ENCODE measurements at places on chromosomes 1 and 21.

DNA sequence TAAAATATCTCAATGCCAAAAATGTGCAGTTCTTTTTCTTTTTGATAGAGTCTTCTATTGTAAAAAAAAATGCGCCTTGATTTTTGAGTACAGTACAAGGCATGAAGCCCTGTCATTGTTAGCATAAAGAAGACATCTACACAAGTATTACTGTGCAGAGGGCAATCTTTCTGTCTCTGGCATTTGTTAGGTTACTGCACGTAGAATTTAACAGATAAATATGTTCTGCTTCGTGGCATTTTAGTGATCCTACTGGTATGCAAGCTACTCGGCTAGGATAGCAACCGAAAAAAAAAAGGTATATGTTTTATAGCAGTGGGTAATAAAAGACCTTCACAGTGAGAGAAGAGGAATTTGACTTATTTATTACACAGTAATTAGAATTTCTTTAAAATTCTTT is 492.9 kb upstream of the ADGRL2 start:
- no peak for DNase-seq

DNA sequence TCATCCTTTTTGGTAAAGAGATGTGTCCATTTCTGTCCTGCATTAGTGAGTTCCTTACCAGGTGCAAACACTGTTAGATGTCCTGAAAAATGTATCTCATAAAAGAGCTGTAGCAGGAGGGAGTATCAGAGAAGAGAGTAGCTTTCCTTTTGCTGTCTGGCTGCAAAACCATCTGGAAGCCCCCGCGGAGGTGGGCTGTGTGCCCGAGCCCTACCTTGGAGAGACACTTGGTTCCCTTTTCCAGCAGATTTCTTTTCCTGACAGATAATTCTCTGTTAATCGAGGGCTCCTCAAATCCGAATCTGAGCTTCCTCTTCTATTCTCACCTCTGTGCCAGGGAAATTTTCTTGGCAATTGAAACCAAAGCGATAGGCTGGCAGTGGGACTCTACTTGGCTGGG is 53.0 kb downstream of the KIF26B start:
- DNase-seq = no peak

GRCh38 chr1:234476172-234476571 is 2.8 kb downstream of the TARBP1 start:
- no peak for DNase-seq

DNA sequence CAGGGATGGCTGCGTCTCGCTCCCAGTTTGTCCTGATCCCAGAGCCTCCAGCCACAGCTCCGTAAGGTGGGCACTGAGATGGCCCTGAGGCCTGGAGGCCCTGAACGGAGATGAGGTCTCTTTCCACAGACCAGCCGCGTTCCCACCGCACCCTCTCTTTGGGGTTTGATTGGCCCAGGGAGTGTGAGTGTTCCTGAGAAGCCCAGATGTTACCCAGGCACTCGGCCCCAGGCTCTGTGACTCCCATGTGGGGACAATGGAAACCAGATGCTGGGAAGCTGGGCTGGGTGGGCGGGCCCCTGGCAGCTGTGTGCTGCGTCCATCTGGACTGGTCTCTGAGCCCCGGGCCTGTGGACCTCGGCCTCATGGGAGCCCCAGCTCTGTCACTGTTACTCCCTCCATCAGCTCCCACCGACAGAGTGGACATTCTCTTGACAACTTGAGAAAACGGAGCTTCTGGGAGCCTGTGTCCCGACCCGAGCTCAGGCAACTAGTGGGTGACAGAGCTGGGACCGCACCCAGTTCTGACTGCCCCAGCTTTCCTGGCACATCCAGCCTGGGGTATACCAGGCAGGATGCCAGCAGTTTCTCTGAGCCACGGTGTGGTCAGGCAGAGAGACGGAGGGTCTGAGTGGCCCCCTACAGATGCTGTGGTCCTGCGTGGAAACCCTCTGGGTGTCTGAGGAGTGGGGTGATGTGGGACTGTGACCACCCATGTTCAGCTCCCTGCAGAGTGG is 9.8 kb upstream of the COL6A1 start:
- DNase-seq = no peak

DNA sequence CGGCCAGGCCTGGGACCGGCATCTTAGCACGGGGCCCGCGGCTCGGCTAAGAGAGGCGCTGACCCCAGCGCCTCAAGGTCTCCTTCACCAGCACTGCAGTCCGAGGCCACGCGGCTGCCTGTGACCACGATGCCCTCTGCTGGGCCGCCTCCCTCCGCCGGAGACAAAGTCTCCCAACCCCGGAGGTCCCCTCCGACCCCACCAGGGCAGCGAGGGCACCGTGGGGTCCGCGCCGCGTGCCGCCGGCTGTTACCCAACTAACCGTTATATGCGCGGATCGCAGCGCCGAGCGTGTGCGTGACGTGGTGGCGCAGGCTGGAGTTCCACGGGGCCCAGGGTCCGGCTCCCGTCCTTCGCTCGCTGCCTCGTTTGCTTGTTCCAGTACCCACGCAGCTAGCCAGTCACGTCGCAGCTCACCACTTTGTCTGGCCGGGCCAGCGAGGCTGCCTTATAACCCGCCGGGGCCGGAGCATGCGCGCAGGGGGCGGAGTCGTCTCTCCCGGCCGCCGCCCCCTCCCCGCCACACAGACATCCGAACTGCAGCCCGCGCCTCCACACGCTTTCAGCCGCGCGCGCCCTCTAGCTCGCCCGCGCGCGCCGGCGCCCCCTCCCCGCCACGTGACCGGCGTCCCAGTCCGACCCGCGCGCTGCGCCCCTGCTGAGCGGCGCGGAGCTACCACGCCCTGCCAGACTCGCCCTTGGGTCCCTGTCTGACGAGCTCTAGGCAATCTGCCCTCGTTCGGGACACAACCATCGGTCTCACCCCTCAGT is at the start of gene SLC16A1:
TSS of gene SLC16A1 (minus strand) at position 424 of the 771 bp plus-strand sequence. CDS start 26,888 bp downstream, outside the sequence.
- DNase-seq = peak; percentile 93

DNA sequence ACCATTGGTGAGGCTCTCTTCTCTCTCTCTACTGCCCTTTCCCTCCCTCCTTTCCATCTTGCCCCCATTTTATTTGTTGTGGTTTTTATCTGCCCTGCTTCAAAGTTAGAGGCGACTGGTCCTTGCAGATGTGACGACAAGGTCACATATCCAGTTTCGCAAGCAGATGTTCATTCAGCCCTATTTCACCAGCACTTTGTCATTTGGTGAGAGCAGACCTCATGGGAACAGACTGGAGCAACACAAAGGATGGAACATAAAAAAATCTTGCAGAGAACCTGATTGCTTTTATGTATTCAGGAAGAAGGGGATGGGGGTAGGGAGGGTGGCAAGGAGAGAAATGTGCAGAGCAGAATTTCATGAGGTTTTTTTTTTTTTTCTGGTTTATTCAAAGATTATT is 84.3 kb downstream of the ELAVL4 start:
- no peak for DNase-seq

GRCh38 chr1:109265741-109266330 is 16.5 kb downstream of the CELSR2 start:
- DNase-seq = no peak

DNA sequence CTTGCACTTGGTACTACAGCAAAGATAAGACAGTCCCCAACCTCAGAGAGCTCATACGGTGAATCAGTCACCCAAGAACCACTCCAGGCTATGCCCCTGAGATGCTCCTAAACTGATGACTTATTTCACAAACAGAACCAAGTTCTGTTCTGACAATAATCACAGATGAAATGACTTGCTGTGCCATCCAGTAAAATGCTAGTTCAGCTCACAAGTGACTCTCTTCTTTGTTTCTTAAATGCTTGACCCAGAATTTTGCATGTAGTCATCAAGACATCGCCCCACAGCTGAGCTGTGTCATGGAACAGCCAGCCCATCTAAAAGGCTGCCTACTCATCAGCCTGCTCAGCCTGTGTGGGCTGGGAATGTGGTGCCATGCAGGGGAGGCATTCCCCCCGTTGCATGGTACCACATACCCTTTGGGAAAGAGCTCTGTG is 6.1 kb upstream of the SLC19A2 start:
- no peak for DNase-seq

GRCh38 chr1:204104331-204105130 is 31.6 kb downstream of the SOX13 start:
- no peak for DNase-seq

DNA sequence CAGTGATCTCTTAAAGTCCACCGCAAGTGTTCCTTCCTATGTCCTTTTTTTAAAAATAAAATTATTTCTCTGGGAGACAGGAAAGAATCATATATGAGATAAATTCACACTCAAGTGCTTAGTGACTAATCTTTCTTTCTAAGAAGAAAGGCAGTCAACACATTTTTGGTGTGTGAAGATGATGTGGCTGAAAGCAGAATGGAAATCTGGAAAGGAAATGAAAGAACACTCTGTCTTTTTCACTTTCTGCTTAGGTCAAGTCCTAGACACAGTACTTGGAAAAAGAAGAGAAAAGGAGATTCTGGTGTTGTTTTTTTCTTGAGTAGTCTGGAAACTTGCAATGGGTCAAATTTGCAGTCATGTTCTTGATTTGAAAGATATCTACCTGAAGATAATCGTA is 45.5 kb upstream of the PRRX1 start:
- DNase-seq = no peak

DNA sequence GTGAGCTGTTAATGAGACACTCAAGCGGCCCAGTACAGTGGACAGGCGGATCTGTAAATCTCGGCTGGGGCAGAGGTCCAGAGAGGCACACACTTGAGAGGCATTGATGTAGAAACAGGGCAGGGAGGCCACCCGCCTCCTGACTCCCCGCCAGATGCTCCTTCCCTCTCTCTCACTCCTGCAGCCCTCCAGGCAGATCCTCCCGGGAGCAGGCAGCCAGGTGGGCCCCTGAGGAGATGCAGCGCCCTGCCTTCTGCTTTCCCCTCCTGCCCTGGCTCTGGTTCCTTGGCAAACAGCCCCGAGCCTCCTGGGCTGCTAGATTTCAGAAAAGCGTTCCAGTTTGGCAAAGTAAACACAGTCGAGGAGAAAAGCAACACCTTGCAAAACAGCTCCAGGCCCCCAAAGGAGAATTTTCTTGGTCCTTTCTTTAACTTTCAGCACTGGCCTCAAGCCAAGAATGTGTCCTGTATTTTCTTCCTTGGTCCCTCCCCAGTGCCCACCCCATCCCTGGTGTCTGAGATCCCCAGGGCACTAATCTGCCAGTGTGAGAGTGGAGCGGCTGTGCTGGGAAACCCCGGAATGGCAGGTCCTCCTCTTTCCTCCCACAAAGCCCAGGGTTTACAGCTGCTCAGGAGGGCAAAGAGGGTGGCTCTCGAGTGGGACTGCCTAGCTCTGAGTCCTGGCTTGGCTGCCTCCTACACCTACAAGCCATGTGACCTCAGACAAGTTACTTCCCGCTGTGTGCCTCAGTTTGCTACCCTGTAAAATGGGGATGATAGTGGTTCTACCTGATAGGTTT is 29.4 kb upstream of the IFNLR1 start:
- peak; percentile 51 for DNase-seq

DNA sequence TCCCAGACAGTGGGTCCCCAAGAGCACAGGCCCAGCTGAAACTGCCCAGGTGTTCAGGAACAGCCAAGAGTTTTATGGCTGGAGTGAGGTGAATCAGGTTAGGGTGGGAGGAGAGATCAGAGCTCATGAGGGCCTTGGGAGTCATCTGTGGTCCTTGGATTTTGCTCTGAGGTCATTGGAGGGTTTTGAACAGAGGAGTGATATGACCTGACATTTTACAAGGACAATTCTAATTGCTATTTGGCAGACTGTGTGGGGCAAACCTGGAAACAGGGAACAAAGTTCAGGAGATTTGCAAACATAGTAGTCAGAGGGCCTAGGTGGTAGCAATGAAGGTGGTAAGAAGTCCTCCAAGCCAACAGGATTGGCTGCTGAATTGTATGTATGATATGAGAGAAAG is 31.1 kb upstream of the LRRN2 start:
- DNase-seq = no peak

GRCh38 chr1:64308866-64309265 is 105.4 kb downstream of the UBE2U start:
- DNase-seq = peak; percentile 21

GRCh38 chr1:5423109-5423508 is 569.1 kb downstream of the NPHP4 start:
- peak; percentile 75 for DNase-seq

- no peak for DNase-seq
These were observed 7.6 kb downstream of the CFH start for GRCh38 chr1:196659471-196659870.

DNA sequence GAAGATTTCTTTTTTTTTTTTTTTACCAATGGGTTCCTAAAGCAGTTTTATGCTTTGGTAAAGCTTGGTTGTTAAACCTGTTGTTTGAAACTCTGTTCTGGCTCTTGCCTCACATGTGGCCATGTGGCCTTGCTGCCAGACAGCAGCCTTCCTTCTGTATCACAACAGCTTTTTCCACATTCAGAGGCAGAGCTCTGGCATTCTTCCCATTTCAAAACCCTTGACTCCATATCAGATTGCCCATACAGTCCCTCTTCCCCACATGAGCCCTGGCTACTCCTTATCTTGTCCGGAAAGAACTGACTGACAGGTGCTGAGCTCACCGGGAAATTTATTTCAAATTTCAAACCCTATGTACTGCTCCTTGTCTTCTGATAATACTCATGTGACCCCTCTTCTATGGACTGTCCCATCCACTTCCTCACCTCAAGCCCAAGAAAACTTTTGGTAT is 38.5 kb upstream of the LAX1 start:
- DNase-seq = no peak

GRCh38 chr1:168482106-168482505 is 61.7 kb downstream of the XCL2 start:
- DNase-seq = no peak

DNA sequence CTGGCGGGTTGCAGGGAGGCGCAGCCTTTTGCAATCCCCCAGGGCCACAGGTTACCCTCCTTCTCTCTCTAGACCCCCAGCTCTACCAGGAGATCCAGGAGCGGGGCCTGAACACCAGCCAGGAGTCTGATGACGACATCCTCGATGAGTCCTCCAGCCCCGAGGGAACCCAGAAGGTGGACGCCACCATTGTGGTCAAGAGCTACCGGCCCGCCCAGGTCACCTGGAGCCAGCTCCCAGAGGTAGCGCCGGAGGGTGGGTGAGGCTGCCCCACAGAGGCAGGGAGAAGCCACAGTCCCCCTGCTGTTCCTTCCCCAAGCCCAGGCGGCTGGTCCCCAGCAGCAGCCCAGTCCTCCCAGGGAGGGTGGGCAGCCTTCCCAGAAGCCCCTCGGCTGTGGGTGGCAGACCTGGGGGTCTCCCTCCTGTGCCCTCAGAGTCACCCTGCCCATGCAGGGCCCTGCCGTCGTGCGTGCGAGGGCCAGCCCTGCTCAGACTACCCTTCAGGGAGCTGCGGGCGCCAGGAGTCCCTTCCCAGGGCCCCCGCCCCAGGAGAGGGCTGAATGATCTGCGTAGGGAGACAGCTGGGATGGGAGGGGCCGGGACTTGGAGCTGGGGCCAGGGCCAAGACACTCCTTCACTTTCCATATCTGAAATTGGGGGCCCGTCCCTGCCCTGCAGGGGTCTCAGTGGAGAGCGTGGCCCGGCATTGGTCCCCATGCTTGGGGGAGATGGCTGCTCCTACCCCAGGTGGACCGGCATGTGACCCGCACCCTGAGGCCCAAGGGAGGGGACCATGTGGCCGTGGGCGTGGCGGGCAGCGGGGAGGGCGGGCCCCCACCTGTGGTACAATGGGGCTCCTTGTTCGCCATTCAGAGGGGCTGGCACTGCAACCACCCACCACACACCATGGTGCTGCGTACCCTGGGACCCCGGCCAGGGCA is 12.9 kb downstream of the ARHGEF16 start:
- no peak for DNase-seq

- no peak for DNase-seq
These were observed 36.5 kb upstream of the LHX8 start for GRCh38 chr1:75097654-75098053.

- no peak for DNase-seq
These were observed 21.2 kb upstream of the LRRC8C start for GRCh38 chr1:89611721-89612120.

Measured in NCI-H1417 (cell line).